Kidney epithelial cell (primary cell): ENCODE measurements at places on chromosomes 7 and 10. TPM values are rescaled to one million over a fixed set of nuclear protein-coding genes. Genes with fewer than 3 reads are reported as not detected.

NAT16 gene
- total RNA-seq = not detected in 2 replicates

METTL27 gene
- total RNA-seq = 1.5 and 2.6 TPM in 2 replicates

DNA sequence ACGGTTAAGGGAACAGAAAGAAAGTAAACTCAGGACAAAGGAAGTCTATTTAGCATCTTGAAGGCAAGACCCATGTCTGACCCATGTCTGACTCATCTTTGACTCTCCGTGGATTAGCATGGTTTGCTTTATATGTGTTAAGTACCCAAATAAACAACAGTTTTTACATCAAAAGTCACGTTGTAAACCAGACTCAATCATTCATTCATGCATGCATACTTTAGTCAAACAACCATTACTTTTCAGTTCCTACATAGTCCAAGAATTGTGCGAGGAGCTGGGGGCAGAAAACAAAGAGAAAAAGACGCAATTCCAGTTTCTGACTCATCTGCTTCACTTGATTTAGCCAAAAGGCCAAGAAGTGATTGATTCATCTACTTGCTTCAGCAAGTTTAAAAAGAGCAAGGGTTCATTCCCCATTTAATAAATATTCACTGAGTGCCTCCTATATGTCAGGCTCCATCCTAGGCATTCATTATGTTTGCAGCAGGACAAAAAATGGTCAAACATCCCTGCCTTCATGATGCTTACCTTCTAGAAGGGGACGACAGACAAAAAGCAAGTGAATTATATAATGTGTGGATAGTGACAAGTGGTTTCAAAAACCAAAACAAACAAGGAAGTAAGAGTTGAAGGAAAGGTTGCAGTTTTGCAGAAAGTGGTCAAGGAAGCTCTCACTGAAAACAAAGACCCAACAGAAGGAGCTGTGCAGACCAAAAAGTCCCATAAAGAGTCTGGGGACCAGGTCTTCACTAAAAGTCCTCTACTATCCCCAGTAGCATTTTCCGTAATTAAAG is 116.2 kb downstream of the FAM107B start:
- DNase-seq = peak; percentile 73

IFIT1B gene
- total RNA-seq = not detected in 2 replicates

FAM131B gene
- 1.0 and 1.3 TPM in 2 replicates for total RNA-seq
